ENCODE measurements at places on chromosomes 2 and 18. TPM values are rescaled to one million over a fixed set of nuclear protein-coding genes. Genes with fewer than 3 reads are reported as not detected.

Gene REG3G
- 0.66 TPM for total RNA-seq

Gene TMEM37
- 149 TPM for total RNA-seq

Gene SP100
- 86.6 TPM for total RNA-seq

Gene MAL
- total RNA-seq = 2.9 TPM

Gene SNX17
- total RNA-seq = 105 TPM

Gene RFX8
- total RNA-seq = 0.29 TPM

Gene OBSL1
- 57.8 TPM for total RNA-seq

Gene KATNAL2
- 8.0 TPM for total RNA-seq

Gene SERPINB12
- not detected for total RNA-seq

Gene TUBA4B
- total RNA-seq = not detected

Gene POU3F3
- total RNA-seq = not detected

Gene NR4A2
- total RNA-seq = 11.9 TPM

Gene FSHR
- total RNA-seq = 0.20 TPM

Gene TDRD15
- not detected for total RNA-seq

Gene UPP2
- total RNA-seq = not detected

Gene LRATD1
- total RNA-seq = 33.4 TPM

Gene MAP3K19
- not detected for total RNA-seq

Gene TP53I3
- total RNA-seq = 35.2 TPM

Gene SLC4A3
- 7.3 TPM for total RNA-seq

Gene NCKAP1
- 127 TPM for total RNA-seq

Gene MATN3
- 0.89 TPM for total RNA-seq

Gene PARD3B
- 28.0 TPM for total RNA-seq

Gene CAVIN2
- 138 TPM for total RNA-seq

Gene CYRIA
- total RNA-seq = 7.0 TPM

Gene MFSD2B
- total RNA-seq = 0.23 TPM

Gene CACNB4
- 1.8 TPM for total RNA-seq

Gene SNORC
- 7.7 TPM for total RNA-seq

Gene NT5C1B
- total RNA-seq = not detected

Gene LNPK
- 25.5 TPM for total RNA-seq

Gene C2orf78
- total RNA-seq = not detected

Gene SULT1C4
- 117 TPM for total RNA-seq

Gene GRB14
- total RNA-seq = 2.5 TPM

Gene CKAP2L
- 1.5 TPM for total RNA-seq

Gene LGALSL
- 19.9 TPM for total RNA-seq

Gene TRIM54
- total RNA-seq = 0.26 TPM

Gene MYO7B
- total RNA-seq = 125 TPM

Gene ERFE
- total RNA-seq = 0.35 TPM

Gene GYPC
- 51.1 TPM for total RNA-seq

Gene KCNF1
- total RNA-seq = 0.63 TPM

Gene SGPP2
- 44.8 TPM for total RNA-seq

Gene MSTN
- 0.23 TPM for total RNA-seq

Gene MFF
- 70.8 TPM for total RNA-seq

Gene SCN9A
- total RNA-seq = 6.8 TPM

Gene SIX2
- total RNA-seq = not detected

Gene BCL11A
- 21.3 TPM for total RNA-seq

Gene ARHGEF4
- total RNA-seq = 11.7 TPM

Gene NCKAP5
- 3.9 TPM for total RNA-seq

Gene EXOC6B
- total RNA-seq = 37.1 TPM

Gene TRPM8
- total RNA-seq = 0.12 TPM

Gene ANKRD39
- total RNA-seq = 19.1 TPM

Gene AQP12B
- total RNA-seq = not detected

Gene ALLC
- total RNA-seq = 0.81 TPM

Gene HOXD9
- 0.66 TPM for total RNA-seq

Measured in mucosa of gallbladder (tissue), 1 donor.